ENCODE measurements at places on chromosomes 13 and 19.

- DNase-seq = no peak
Measured at GRCh38 chr19:51508059-51508733, 6.6 kb upstream of the SIGLEC12 start.

- no peak for DNase-seq
Measured at GRCh38 chr13:110913322-110914080, 1.4 kb downstream of the ANKRD10 start.

DNA sequence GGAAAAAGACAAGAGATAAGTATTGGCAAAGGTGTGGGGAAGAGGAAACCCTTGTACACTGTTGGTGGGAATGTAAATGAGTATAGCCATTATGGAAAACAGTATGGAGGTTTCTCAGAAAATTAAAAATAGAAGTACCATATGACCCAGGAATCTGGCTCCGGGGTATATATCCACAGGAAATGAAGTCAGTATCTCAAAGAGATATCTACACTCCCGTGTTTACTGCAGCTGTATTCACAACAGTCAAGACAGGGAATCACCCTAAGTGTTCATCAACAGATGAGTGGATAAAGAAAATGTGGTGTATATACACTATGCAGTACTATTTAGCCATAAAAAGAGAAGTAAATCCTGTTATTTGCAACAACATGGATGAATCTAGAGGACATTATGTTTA, 13.5 kb downstream of the KCTD12 start:
- DNase-seq = no peak

DNA sequence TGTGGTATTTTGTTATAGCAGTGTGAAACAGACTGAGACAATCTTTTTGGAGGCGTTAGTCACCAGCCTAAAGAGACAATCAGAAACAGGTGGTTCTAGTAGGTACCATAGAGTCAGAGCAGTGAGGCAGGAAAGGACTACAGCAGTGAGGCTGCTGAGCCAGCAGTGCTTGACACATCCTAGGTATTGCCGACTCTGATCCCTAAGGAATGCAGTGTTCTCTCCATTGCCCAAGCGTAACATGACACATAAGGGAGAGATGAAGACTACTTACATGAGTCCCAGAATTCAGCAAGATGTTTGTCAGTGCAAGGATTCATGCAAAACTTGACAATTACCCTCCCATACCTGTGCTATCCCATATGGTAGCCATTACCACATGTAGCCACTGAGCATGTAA, 62.4 kb upstream of the XPO4 start:
- no peak for DNase-seq

DNA sequence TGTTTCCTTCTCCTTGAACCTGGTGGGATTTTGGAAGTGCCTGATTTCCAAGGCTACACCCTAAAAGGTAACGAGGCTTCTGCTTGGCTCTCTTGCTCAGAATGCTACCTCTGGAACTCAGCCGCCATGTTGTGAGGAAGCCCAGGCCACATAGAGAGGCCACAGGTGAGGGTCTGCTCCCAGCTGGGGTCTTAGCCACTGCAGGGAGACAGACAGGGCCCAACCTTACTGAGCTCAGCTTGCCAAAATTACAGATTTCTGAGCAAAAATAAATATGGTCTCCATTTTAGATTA, 61.4 kb downstream of the GPR12 start:
- DNase-seq = no peak

DNA sequence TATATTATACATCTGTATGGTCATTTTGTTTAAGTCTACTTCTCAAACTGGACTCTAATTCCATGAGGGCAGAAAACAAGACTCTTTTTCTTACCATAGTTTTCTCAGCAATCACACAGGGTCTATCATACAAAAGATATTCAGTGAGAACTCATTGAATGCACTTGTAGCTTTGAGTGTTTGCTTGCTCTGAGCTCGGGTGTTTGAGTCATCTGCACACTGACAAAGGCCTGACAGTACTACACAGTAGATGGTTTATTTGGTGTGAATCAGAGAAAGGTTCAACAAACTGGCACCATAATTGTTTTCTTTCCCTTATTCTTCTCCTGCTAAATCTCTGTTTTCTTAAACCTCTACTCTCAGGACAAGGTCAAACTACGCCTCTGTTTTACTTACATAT, 586.4 kb downstream of the LMO7 start:
- no peak for DNase-seq

DNA sequence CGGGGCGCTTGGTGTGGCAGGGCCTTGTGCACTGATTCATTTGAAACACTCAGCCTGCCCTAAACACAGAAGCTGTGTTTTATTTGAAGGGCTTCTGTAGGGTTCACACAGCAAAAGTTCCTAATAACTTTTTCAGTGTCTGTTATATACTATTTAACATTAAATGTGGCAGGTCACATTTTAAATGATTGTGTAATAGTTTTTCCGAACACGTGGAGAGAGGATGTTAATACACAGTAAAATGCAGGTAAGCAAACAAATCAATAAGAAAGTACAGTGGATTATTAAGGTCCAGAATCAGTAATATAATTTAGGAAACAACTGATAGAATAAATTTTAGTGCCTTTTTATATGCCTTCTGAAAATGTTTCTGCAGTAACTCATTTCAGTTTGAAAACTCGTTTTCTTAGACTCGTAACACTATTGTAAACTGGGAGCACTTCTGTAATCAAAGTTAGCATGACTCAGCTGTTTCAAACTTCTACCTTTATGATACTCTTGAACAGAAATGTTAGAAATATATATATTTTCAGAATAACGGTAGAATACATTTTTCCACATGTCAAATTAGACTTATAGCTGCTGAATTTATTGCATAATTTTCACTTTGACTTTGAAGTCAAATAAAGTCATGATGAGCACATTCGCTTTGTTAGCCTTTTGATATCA, 70.1 kb downstream of the GGACT start:
- no peak for DNase-seq

DNA sequence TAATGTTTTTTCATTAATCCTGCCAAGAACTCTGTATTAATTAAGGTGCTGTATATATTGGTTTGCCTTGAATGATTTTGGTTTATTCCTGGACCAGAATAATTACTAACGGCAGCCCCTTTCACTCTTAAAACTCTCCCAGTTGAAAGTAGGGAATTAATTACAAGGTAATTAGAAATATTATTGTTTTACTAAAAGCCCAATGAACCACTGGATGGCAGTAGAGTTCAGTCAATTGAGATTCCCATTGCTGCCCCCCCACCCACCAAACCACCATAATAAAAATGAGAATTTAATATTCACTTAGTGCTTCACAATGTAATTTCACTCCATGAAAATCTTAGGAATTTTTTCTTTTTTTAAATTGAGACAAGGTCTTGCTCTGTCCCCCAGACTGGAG, 13.7 kb downstream of the WBP4 start:
- no peak for DNase-seq

- DNase-seq = no peak
Measured at GRCh38 chr19:31146546-31147183, 202.6 kb downstream of the TSHZ3 start.

- DNase-seq = no peak
Measured at GRCh38 chr13:91280801-91281200, 66.7 kb upstream of the MIR17HG start.

- no peak for DNase-seq
Measured at GRCh38 chr13:23460309-23460708, 26.8 kb upstream of the SACS start.

GRCh38 chr13:98954313-98954712, 23.6 kb downstream of the DOCK9 start:
- DNase-seq = no peak

DNA sequence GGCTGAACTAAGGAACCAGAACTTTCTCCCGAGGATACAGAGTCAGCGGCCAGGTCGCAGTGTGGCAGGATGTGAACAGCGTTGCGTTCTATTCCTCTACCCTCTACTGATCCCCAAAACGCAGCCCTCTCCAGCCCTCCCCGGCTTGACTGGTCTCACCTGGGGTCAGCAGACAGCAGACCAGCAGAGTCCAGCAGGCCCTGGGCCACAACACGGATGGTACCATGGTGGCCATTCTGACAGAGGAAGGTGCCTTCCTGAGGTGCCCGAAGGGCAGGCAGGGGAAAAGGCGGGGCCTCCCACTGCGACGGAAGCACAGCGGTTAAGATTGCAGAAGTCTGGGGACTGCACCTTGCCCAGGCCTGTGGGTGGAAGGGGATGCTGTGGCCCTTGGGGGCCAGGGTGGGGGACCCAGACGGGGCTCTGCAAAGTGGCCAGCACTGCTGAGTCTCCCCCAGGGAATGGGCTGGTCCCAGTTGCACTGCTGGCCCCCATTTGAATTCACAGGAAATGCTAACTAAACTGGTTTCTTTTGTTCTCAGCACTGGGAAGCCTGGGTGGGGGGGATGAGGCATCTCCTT, at the start of gene ICAM3:
Gene ICAM3, minus strand, starts transcription at position 245 of the 581 bp plus-strand sequence. Its CDS starts 10 bp downstream, at position 235.
- peak; percentile 32 for DNase-seq

DNA sequence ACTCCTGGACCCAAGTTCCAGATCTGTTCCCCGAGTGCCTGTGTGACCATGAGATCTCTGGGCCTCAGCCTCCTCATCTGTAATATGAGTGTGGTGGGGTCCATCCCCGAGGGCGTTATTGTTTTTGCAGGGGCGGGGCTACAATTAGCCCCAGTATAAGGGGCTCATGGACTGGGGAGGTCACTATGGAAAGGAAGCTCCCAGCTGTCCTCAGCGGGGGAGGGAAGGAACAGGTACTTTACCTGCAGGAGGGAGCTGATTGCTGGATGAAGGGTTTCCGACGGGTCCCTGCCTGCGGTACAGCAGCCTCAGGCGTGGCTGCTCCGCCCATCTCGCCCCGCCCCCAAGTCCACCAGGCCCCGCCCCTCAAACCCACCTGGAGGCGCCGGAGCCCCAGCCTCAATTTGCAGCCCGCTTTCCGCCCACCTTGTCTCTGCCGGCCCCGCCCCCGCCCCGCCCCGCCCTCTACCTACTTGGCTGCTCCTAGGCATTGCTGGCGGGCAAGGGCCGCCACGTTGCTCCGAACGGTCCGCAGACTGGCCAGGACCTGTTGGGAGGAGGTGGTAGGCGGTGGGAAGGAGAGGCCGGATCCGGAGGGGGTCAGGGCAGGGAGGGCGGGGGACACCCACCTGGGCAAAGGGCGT, 5.5 kb downstream of the PDE4C start:
- DNase-seq = no peak

DNA sequence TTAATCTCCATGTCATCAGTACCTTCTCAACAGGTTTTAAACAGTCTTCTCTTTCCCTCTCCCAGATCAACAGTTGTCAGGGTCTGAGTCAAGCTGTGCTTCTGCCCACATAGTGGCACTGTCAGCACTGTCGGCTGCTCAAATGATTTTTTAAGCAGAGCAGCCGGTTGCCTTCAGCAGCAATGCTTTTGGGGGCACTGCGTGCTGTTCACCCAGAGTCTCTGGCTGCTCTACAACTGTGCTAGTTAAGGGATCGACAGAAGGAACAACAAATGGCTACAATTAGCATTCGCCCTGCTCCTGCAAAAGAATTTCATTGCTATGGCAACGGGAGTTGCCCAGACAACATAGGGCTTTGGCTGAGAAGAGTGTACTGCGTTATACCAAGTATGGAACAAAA, 412.9 kb downstream of the DIAPH3 start:
- DNase-seq = no peak

- no peak for DNase-seq
Measured at GRCh38 chr19:38203197-38203596, 20.8 kb downstream of the DPF1 start.

- DNase-seq = no peak
Measured at GRCh38 chr19:47187797-47188196, 43.2 kb downstream of the BBC3 start.

DNA sequence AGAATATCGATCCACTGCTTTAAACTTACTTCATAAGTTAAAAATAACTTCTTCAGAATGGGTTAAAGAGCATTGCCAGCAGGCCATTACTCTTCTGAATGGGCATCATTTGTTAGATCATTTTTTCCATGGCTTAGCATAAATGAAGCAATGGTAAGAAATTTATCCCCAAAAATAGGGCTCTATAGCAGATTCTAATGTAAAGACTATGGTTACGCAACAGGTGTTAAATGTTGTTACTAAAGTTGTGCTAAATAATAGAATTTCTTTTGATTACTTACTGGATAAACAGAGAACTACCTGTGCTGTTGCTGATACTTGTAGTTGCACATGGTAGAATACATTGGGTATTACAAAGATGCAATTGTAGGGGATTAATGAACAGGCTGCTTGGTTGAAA, 15.9 kb upstream of the ZNF98 start:
- DNase-seq = no peak

DNA sequence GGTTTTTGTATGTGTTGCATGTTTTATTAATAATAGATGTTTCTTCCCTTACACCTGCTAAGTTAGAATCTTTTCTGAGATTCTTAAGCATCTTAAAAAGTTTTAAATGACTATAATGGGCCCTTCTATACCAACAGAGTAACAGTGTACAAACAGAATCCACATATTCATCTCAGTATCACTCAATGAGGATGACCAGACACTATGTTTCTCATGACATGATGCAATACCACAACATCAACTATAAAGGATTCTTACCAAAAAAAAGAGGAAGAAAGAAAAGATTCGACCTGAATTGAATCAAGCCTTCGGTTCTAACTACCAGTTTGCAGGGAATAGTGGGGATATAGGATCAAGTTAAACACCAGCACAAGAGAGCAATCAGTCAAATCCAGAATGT, 56.5 kb downstream of the INTS6 start:
- DNase-seq = no peak

DNA sequence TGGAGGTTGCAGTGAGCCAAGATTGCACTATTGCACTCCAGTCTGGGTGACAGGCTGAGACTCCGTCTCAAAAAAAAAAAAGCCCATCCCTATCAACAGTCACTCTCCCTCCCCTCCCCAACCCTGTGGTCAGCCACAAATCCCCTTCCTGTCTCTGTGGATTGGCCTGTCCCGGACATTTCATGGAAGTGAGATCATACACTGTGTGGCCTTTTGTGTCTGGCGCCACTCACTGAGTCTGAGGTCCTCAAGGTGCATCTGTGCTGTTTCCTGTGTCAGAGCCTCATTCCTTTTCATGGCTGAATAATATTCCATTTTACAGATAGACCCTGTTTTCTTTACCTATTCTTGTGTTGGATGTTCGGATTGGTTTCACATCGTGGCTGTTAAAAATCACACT, 149.5 kb downstream of the PTPRS start:
- no peak for DNase-seq

DNA sequence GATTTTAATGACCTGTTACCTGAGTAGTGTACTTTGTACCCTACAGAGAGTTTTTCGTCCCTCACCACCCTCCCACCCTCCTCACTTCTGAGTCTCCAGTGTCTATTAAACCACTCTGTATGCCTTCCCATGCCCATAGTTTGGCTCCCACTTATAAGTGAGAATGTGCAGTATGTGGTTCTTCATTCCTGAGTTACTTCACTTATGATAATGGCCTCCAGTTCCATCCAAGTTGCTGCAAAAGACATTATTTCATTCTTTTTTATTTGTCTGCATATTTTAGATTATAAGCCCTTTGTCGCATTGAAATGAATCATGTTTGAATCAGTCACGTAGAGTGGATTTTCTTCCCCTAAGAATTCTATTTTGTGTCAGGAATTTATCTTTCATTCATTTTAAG, 12.2 kb upstream of the HTR2A start:
- DNase-seq = no peak

GRCh38 chr19:41278478-41278877, 14.3 kb downstream of the HNRNPUL1 start:
- DNase-seq = no peak
